ENCODE measurements at places on chromosomes 3 and 15. TPM values are rescaled to one million over a fixed set of nuclear protein-coding genes. Genes with fewer than 3 reads are reported as not detected.

GPR171 gene
- 0.27 TPM for total RNA-seq

VEPH1 gene
- 0.25 TPM for total RNA-seq

DNA sequence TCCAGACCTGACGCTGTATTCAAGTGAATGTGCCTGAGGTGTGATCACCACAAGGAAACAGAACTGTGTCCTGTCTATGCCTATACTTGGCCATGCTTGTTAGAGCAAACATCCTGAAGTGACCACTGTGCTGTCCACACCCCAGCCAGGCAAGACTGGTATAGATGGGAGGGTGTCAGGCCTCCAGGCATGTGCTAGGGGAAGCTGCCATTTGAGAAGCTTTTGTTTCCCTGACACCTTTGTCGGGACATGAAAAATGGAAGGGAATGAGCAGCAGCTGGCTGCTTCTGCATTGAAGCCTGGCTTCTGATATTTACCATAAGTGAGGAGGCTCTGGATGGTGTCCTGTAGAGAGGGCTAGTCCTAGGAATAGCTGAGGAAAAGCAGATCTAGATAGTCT lies 106.2 kb downstream of the CPNE4 start:
- DNase-seq, result no peak

RPUSD3 gene
- 49.4 TPM for total RNA-seq

DNA sequence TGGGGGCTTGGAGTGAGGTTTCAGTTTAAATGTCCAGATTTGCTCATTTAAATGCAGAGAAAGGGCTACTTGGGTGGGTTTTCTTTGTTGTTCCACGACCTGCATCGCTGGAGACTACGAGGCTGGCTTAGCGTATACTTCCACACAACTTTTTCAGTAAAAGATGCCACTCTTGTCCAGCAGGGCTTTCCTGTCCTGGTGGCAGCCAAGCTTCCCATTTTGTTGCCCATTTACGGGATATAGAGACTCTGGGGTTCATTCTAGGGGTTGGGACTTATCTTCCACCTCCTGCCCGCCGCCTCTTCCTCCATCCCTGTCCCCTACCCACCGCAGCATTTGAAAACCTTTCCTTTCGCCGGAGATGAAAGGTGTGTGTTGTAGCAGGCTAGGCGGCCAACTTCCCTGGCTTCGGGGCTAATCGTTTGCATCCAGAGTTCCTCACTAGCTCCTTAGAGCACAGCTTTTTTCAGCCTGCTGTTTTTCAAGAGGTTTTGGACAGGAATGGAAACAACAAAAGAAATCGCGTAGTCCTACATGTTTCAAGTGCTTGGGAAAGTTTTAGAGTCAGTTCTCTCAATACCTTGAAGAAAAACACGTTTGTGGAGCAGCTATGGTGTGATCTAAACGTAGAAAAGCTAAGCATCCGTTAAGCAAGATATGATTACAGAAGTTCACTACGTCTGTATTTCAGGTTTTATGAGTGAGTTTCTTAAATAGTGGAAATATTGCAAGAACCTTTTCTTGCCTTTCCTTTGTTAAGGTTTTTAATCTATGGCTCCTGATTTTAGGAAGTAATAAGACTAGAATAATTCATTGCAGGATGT lies 843 bp downstream of the CHRNA5 start:
- no peak for DNase-seq

- no peak for DNase-seq
Observed at GRCh38 chr3:115975796-115976195, 352.5 kb downstream of the GAP43 start.

CNOT10 gene
- 18.1 TPM for total RNA-seq

DNA sequence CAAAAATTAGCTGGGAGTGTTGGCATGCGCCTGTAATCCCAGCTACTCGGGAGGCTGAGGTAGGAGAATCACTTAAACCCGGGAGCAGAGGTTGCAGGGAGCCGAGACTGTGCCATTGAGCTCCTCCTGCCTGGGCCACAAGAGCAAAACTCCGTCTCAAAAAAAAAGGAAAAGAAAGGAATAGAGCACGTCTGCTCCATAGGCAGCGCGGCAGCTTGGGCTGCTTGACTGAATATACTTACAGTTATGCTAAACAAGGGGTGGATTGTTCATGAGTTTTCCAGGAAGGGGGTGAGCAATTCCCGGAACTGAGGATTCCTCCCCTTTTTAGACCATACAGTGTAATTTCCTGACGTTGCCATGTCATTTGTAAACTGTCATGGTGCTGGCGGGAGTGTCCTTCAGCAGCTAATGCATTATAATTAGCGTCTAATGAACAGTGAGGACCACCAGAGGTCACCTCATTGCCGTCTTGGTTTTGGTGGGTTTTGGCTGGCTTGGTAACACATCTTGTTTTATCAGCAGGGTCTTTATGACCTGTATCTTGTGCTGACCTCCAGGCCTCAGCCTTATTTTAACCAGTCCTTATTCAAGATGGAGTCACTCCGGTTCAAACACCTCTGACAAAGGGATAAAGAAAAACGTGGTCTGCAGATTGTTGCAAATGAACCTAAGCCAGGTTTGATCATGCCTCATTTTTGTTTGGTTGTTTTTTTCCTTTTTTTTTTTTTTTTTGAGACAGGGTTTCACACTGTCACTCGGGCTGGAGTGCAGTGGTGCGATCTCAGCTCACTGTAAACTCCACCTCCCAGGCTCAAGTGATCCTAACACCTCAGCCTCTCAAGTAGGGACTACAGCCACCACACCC lies 24.9 kb upstream of the SENP5 start:
- no peak for DNase-seq

DNA sequence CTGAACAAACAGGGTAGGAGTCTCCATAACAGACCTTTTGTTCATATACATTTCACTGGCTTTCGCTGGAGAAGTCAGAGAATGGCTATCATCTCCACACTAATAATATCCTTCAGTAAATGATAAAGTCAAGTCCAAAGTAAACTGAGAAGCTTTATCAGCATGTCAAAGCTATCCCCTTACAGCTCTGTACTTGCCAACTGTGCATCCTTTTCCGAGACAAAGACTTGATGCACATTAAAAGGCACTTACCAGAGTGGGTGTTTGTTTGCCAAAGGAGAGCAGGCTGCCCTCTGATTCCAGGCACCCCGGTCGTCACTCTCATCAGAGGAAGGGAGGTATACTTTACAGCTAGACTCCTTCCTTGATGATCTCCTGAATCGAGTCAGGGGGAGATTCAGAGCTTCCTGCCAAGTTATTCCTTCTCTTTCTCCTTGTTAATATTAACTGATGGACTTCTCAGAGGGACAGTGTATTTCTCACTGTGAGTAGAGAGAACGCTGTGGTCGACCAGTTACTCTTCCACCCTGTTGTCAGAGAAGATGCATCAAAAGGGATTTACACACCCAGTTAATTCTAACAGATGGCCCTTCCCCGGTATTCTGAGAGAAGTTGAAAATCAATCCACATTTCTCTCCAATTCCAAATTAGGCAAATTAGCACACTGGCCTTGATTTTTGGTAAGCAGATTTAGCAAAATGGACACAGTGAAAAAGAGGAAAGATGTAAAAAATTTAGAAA lies 504.7 kb upstream of the NR2F2 start:
- no peak for DNase-seq

GRCh38 chr15:71221417-71221816 lies 106.1 kb downstream of the THSD4 start:
- DNase-seq, result no peak

- DNase-seq, result no peak
Observed at GRCh38 chr3:63709576-63709975, 57.1 kb downstream of the SNTN start.

DNA sequence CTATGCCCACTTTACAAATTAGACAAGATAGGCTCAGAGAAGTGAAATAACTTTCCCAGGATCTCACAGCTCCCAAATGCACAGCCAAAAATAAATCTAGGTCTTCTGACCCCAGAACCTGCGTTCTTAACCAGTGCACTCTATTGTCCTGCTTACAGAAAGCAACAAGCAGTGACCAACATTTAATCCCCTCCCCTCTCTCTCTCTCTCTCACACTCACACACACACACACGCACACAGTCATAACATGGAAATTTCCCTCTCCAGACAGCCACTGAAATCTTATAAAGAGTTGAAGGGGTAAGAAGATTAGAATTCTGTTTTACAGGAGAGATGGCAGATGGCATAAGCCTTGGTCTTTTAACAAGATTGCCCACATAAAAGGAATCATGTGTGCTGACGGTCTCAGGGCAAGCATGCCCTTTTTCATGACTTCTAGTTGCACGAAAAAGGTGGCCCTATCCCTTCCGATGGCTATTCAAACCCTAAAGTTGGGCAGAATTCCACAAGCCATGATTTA lies 29.4 kb downstream of the EOGT start:
- DNase-seq, result no peak

SERPINI2 gene
- not detected for total RNA-seq

POTEB2 gene
- not detected for total RNA-seq

NRG4 gene
- total RNA-seq, result 2.5 TPM

DNA sequence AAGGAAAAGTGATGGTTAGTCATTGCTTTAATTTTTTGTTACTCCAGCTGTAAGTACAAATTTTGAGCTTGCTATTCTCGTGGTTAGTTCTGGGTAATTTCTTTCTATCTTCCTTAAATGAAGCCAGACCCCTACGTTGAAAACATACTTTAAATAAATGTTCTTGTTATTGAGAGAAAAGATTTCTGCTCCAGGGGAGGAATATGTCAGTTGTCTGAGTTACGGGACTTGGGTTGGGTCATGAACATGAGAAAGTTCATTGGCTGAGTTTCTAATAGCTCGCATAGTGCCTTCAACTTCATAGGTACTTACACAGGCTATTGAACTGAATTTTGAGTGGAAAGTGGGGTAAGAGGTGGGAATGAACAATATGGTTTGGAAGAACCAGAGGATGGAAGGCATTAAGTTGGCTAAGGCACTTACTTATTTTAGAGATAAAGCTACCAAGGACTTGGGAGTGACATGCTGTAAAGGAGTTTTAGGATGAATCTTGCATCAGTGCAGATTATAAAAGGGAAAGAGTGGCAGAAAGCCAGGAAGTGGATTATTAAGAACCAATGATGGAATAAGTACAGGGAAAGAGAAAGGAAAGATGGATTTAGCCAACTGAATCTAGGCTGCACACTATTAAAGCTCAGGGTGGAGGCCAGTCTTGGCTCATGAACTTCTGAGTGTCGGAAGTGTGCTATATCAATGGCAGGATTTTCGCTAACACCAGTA lies 1.4 kb downstream of the RPSA start:
- DNase-seq, result no peak

GOLGA8K gene
- not detected for total RNA-seq

- no peak for DNase-seq
Observed at GRCh38 chr3:56849698-56850097, 47.9 kb upstream of the ARHGEF3 start.

DNA sequence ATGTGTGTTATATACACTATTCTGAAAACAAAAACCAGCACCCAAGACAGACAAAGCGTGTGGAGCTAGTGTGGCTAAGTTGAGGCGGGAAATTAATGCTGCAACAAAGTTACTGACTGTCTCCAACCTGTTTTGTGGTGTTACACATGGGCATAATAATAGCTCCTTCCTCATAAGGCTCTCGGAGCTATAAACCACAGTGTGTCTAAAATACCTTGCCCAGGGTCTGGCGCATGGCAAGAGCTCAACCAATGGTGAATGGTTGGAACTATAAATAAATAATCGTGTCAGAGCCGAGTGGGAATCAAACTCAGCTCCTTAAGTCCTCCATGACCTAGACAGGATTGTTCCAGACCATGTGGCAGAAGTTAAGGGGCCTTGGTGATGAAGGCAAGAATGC lies 35.9 kb upstream of the TFRC start:
- DNase-seq, result peak; percentile 58

INKA1 gene
- 2.2 TPM for total RNA-seq

DNA sequence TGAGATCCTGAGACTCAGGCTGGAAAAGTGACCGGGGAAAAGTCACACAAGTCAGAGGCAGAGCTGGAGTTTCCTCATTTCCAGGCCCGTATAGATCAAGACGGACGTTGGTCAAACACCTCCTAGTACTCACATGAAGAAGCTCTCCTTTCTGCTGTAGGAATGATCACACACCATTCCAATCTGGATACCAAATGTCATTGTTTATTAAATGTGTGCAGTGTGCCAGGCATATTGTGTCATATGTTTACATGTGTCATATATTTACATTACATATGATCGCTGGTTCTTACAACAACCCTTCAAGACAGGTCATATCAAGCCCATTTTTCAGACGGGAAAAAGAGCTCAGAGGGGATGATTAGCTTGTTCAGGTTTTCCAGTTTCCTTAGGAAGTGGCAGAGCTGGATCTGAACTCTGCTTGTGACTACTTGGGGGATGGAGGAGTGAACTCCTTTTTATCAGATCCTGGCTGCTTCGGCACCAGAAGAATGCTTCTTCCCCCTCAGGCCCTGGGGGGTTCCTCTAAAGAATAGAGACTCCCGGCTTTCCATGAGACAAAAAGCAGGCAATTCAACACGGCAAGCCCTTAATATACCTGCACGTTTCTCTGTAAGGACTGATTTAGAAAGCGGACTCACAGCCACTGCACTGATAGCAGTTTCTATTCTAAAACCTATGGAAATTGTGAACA lies 41.9 kb downstream of the FAM43A start:
- DNase-seq, result no peak

GRCh38 chr3:4508048-4508981 lies 15.2 kb downstream of the ITPR1 start:
- DNase-seq, result no peak

GRCh38 chr3:152430223-152431002 lies 161.7 kb downstream of the MBNL1 start:
- DNase-seq, result no peak

GRCh38 chr3:134360046-134360445 lies 14.2 kb downstream of the AMOTL2 start:
- DNase-seq, result peak; percentile 77

TRPM1 gene
- total RNA-seq, result not detected

GRCh38 chr15:40543631-40544294 lies 21.1 kb downstream of the CCDC32 start:
- no peak for DNase-seq

NR1I2 gene
- not detected for total RNA-seq

- DNase-seq, result no peak
Observed at GRCh38 chr3:156687023-156687422, 12.6 kb downstream of the TIPARP start.

- DNase-seq, result no peak
Observed at GRCh38 chr15:90845201-90845949, 23.0 kb upstream of the FURIN start.

DNA sequence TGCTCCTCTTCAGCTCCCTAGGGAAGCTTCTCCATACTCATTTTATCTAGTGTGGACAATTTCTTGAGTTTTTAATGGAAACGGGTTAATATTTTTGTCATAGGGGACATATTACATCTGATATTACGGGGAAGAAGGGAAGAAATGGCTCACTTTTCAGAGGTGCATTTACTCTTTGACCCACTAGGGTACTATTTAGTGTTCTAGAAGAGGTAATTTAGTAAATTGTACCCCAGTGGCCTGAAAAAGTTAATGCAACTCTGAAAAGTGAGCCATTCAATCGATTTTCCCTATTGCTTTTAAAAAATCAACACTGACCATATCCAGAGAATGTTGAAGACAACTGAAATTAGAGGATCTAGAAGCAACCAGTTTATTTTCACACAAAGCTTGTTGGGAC lies 71.2 kb downstream of the MAP2K5 start:
- no peak for DNase-seq

- no peak for DNase-seq
Observed at GRCh38 chr3:56879436-56880215, 77.9 kb upstream of the ARHGEF3 start.

GRCh38 chr3:78737988-78738387 lies 1029.8 kb downstream of the ROBO1 start:
- no peak for DNase-seq

- DNase-seq, result no peak
Observed at GRCh38 chr3:123469323-123469995, 20.6 kb upstream of the ADCY5 start.
